ENCODE measurements at places on chromosomes 6 and 20. TPM values are rescaled to one million over a fixed set of nuclear protein-coding genes. Genes with fewer than 3 reads are reported as not detected.

Gene SSTR4
- not detected for total RNA-seq

Gene ANKRD66
- not detected for total RNA-seq

Gene GINS1
- total RNA-seq = 12.9 TPM

Gene E2F3
- total RNA-seq = 9.7 TPM

Gene TNFRSF6B
- total RNA-seq = 144 TPM

Gene PSMB8
- 73.2 TPM for total RNA-seq

Gene CALHM5
- 2.3 TPM for total RNA-seq

Gene TRDN
- not detected for total RNA-seq

Gene TFAP2C
- not detected for total RNA-seq

Gene LBP
- 1.3 TPM for total RNA-seq
